Stimulated activated naive CD8-positive, alpha-beta T cell treated with anti-CD3 and anti-CD28 coated beads, Interleukin-15, Interleukin-2, amounts not matched to agents 100 U/mL and 50 U/mL, for 24 hours (primary cell): ENCODE measurements at places on chromosomes 7 and 10.

DNA sequence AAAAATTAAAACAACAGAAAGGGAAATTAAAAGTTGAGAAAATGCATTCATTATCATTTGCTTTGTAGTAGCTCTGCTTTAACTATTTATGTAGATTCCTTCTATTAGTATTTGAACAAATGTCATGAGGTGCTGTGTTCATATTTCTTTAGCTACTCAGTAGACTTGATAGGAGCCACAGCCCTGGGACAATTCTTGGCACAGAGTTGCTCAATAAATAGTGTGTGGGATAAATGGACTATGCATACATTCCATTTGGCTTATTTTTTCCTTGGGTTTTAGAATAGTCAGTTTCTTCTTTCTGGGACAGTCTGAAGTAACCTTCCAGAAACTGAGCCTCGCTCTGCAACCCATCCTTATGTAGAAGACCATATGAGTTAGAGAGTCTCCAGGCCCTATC lies 13.4 kb downstream of the RPP30 start:
- no peak for DNase-seq

- DNase-seq: no peak
These were observed 139.8 kb upstream of the ZEB1 start for GRCh38 chr10:31179091-31179680.

DNA sequence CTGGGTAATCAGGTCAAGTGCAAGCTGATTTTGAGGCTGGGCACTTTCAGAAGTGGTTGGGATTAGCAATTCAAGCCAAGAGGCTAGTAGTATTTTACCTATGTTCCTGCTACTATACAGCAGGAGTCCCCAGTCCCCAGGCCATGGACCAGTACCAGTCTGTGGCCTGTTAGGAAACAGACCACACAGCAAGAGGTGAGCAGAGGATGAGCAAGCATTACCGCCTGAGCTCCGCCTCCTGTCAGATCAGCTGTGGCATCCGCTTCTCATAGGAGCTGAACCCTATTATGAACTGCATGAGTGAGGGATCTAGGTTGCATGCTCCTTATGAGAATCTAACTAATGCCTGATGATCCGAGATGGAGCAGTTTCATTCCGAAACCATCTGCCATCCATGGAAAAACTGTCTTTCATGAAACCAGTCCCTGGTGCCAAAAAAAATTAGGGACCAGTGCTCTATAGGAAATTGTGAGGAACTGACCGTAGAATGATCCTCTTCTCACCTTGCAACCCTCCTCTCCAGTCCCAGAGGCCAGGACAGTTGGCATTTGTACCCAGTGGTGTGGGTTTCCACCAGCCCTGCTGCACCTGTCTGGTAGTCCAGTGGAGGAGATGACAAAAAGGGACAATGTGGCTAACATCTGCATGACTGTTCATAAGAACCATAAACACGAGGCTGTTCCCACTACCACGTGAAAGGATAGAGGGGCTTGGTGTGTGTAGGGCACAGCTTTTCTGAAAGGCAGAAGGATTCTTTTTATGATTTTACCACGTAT lies 172.5 kb downstream of the KIAA1217 start:
- no peak for DNase-seq

DNA sequence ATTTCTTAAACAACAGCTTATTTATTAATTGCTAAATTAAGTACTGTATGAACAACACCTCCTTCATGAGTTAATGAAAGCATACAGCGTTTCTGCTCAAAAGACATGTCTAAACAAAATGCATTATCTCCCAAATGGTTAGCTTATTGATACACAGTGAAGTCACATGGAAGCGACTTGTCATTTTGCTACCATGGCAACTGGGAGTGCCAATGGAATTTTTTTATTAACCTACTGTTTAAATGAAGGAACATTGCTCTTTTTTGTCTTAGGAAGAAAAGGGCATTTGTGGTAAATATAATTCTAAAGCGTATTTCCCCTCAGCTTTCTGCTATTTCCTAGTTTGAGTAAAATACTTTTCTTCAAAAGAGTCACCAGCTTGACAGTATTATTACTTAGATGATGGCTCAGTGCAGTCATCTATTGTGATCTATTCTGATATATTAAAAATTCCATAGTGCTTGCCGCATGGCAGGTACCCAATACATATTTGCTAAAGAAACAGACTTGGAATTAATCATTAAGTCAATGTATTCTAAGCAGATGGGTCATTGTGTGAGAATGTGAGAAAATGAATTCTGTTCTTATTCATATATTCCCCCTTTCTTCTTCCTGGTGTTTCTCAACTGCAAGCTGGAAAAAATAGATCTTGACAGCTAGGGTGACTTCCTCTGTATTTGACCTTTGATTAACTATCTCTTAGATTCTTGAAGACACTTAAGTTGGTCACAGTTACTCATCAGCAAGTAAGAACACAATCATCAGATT lies 818.3 kb downstream of the MAGI2 start:
- no peak for DNase-seq

DNA sequence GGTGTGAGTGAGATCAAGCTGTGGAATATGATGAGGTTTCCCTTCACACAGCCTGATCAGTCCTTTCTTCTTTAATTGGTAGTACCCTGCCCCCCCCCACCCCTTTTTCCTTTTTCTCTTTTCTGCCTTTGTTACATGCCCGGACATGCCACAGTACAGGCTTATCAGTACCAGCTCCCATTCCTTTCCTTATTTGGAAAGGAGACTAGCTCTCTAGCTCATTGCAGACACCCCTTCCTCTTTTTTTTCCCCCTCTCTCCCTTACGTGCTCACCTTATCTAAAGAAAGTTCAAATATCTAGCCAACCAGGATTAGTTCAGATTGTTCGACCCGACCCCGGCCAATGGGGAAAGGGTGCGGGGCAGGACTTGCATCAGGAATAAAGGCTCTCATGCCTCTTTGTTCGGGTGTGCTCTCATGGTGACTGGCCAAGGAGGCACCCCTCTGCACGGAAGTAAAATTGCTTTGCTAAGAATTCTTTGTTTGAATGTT lies 230.4 kb downstream of the ACTR3B start:
- no peak for DNase-seq

- peak; percentile 53 for DNase-seq
These were observed 9.3 kb downstream of the ZNF212 start for GRCh38 chr7:149248777-149249176.

DNA sequence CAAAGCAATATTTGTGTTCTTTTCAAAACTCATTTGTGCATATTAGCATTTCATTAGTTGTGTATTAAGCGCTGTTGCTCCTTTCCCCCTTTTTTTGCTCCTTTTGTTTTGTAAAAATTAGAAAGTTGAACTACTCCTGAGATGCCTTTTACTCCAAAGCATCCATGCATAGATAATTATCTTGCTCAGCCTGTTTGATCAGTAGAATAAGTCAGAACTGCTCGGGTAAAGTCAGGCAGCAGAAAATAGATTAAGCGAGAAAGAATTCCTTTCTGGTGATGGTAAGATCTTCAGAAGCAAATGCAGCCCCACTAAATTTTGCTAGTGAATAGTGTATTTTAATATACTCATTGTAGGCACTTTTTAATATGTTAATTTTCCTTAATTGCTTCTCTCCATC lies 227.1 kb downstream of the TEX36 start:
- DNase-seq: no peak

GRCh38 chr7:33196221-33196620 lies 66.9 kb downstream of the BBS9 start:
- no peak for DNase-seq

DNA sequence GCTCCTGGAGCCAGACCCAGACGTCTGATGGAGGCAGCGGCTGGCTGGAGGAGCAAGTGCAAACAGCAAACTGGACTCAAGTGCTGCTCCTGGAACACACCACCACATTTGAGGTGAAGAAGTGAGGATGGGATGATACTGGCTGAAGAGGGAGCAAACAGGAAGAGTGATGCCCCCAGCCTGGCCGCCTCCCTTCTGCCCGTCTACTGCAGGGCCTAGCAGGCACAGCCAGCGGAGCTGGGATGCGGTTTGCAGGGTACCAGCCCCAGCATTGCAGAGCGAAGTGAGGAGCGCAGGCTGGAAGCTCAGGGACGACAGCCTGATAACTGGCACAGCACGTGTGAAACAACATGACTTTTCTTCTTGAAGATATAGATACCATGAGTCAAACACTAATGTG lies 111.8 kb upstream of the ZNF32 start:
- no peak for DNase-seq

DNA sequence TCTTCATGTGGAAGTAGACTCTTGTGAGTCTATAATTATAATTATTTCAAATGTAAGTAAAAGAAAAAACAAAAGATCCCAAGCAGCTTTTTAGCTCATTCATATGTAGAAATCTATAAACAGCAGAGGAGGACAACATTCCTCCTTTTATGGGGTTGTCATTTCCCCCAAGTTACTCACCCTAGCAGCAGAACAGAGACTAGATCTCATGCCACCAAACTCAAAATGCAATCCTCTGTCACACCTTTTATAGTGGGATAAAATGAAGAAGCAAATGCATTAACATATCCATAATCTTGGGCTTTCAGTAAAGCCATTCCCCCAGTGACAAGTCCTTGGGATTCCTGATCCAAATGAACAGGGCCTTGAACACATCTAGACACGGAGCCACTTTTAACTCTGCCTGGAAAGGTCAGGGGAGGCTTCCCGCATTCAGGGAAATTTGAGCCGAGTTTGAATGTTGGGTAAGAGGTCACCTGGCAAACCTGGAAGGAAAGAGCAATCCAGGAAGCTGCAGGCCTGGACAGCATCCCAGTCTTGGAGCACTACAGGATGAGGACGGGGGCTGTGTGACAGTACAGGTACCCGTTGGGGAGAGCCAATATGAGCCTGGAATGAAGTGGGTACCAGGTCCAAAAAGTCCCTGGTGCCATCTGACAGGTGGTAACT lies 76.4 kb downstream of the DOCK4 start:
- DNase-seq: no peak

DNA sequence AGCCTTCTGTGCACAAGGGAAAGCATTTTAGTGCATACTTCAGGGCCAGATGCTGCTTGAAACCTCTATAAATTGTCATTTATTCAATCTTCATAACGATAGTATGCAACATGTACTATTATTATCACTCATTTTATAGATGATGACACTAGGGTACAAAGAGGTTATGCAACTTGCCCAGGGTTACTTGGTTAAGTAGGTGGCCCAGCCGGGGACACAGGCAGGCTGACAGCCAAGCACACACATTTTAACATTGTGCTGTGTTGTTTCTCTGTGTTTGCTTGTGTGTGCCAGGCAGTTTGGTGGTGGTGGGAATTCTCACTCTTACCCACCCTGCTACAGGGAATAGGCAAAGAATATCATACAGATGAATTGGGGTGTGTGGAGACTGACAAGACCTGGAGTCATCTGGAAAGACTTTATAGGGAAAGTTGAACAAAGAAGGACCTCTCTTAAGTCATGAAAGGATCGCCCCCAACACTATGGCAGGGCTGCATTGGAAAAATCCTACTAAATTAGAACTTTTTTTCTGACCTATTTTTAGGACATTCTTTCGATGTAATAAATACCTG lies 98.9 kb downstream of the MKX start:
- DNase-seq: no peak

DNA sequence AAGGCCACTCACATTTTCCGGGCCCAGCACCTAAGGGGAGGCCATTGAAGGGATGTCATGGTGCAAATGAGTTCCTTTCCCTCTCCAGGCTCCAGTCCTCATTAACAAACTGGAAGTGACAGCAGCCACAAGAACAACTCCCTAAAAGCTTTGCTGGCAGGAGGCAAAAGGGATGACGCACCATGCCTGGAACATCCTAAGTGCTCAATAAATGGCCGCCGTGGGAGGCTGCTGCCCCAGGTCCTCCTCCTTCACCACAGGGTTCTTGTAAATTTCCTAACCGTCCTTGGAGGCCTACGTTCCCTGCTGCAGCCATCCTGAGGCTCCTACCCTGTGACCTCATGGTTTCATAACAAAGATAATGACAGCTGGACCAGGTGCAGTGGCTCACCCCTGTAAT lies 41.3 kb upstream of the CAMK1D start:
- DNase-seq: no peak

- no peak for DNase-seq
These were observed 209.2 kb upstream of the SHH start for GRCh38 chr7:156021471-156021870.

DNA sequence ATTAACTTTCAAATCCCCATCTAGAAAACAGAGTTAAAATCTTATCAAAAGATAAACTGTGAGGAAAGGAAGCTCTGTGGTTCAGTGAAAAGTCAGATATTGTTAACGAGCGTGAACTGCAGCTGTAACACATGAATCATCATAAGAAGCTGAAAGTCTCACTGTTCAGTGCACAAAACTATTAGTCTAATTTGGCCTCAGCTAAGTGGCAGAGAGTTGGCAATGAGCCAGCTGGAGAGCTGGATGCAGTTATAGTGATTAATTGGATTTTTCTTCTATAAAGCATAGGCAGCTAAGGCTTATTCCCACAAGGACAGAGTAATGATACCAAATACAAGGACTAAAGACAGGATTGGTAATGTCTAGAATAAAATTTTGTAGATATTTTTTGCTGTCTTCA lies 101.1 kb upstream of the ABCB5 start:
- DNase-seq: no peak

DNA sequence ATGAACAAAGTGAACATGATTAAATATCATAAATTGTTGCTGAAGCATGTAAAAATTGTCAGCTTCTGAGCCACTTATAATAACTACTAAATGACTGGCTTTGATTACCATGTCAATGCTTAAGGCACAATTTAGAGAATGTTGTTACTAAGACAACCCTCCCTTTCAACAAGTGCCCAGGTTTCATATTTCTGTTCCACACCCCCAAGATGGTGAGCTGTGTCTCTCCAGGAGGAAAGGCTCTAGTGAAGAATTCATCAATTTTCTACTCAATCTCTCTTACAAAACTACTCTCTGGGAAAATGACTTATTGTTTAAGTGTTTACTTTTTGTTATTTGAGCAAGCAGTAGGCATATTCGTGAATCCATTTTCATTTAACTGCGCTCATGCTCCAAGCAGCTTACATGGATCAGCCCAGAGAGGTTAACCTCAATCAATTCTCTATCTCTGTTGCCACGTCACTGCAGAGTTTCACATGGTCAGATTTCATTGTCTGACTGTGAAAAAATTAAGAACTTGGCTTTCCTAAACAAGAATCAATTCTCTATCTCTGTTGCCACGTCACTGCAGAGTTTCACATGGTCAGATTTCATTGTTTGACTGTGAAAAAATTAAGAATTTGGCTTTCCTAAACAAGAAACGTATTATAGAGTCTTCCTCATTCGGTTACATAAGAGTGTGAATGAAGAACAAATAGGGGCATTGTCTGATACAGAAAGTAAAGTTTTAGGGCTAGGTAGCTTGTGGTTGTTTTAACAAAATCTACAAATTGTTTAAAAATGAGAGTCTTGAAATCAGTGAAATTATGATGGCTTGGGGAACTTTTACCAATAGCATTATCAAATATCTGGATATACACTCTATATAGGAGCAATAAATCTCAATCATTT lies 49.7 kb downstream of the CCDC71L start:
- no peak for DNase-seq

- no peak for DNase-seq
These were observed 38.1 kb downstream of the ELMO1 start for GRCh38 chr7:37410305-37411229.

- no peak for DNase-seq
These were observed 2.6 kb upstream of the ZNF438 start for GRCh38 chr10:31034098-31034909.

DNA sequence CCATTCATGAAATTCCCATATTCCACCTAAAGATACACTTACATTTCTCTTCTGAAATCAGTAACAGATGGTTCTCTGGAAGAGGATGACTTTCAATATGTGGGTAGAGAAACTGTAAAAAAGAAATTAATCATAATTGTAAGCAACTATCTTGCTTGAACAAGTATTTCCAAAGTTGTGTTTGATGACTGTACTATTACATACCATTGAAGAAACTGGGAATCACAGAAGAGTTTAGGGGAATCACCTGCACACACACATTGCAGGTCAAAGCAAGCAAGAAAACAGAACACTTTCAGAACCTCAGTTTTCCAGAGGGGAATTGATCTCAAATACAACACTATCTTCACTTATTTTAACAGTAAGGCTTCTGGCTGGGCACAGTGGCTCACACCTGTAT lies 33.6 kb downstream of the GSAP start:
- no peak for DNase-seq
